ENCODE measurements at places on chromosomes 12 and 14.
A peak's percentile ranks its signal among the peaks of the same experiment; 100 is the strongest.

GRCh38 chr14:31582836-31583452, 21.7 kb downstream of the NUBPL start:
- DNase-seq, result no peak

- peak; percentile 93 for DNase-seq
Observed at GRCh38 chr12:105076098-105076497, 8.2 kb downstream of the ALDH1L2 start.

DNA sequence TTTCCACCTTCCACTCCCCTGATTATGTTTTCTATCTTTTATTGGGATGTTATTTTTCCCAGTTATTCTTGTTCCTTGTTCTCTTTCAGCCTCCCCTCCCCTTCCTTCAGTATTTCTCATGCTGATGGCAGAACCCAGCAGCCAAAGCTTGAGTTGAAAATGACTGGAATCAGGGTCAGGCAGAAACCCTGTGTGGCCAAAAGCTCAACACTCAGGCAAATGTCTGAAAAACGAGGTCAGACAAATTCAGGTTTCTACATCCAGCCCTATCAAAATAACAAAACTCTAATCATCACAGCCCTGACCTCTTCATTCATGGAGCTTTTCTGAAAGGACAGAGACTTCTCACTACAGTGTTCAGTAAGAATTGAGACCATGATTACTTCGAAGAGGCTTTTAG, 134.6 kb downstream of the PTPRR start:
- DNase-seq, result no peak

DNA sequence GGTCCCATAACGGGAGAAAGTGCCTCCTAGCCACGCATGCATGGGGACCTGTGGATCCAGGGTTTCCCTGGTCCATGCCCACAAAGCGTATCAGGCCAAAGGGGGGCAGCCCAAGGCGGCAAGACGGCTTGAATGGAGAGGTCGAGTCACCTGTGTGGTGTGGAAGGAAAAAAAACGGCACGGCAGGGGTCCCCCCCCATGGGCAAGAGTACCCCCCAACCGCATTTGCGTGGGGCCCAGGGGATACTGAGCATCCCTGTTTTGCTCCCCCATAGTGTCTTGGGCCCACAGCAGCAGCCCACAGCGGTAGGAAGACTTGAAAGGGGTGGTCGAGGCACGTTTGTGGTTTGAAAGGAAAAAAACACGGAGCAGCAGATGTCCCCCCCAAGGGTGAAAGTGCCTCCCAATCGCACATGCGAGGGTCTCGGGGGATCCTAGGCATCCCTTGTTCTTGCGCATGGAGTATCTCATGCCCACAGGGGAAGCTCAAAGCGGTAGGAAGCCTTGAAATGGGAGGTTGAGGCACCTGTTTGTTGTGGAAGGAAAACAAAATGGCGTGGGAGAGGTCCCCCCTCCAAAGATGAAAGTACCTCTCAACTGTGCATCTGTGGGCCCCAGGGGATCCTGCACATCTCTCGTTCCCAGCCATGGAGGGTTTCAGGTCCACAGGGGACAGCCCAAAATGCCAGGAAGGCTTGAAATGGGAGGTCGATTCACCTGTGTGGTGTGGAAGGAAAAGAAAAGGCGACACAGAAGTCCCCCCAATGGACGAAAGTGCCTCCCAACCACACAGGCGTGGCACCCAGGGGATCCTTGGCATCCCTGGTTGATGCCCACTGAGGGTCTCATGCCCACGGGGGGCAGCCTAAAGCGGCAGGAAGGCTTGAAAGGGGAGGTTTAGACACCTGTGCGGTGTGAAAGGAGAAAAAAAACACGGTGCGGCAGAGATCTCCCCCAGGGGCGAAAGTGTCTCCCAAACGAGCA, 577.5 kb downstream of the ALG10 start:
- DNase-seq, result no peak

- DNase-seq, result peak; percentile 71
Observed at GRCh38 chr14:65866886-65867285, 454.4 kb downstream of the FUT8 start.

- DNase-seq, result peak; percentile 40
Observed at GRCh38 chr12:26953447-26953846, 15.2 kb downstream of the FGFR1OP2 start.

GRCh38 chr14:84882830-84883229, 647.1 kb upstream of the FLRT2 start:
- no peak for DNase-seq

DNA sequence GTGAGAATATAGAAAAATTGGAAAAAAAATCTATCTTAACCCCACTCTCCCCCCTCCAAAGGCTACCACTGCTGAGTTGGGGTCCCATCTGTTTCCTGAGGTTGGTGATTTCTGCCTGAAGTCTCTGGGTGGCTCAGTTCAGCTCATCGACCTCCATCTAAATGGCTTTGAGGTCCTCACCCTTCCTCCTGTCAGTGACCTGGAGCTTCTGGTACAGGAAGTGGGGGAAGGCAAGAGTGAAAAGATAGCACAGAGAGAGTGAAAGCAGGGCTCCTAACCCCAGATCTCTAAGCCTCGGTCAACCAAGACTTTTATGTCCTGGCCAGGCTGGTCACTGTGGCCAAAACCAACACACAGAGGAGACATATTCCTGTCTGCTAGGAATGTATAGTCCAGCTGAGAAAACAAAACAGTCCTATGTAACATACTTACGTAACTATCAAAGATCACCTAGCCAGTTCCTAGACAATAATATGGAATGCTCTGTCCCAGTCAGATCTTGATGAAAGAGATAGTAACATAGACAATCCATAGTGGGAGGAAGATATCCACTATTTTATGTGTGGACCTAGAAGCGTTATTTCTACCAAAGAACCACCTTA, 12.3 kb upstream of the KRT73 start:
- no peak for DNase-seq

GRCh38 chr12:65695113-65695865, 129.0 kb upstream of the HMGA2 start:
- DNase-seq, result peak; percentile 94
